Activated T-cell treated with anti-CD3 and anti-CD28 coated beads for 4 hours (primary cell): ENCODE measurements at places on chromosomes 3 and 15.

- DNase-seq = no peak
Observed at GRCh38 chr3:172449466-172450149, 1.4 kb upstream of the GHSR start.

GRCh38 chr3:72445827-72446217 lies 402.4 kb downstream of the SHQ1 start:
- DNase-seq = no peak

- DNase-seq = no peak
Observed at GRCh38 chr3:50508821-50509220, 5.4 kb upstream of the CACNA2D2 start.

- DNase-seq = no peak
Observed at GRCh38 chr15:53110999-53111398, 320.9 kb upstream of the ONECUT1 start.

- no peak for DNase-seq
Observed at GRCh38 chr3:58952128-58952917, 97.5 kb downstream of the CFAP20DC start.
